ENCODE measurements at places on chromosomes 5 and 9. TPM values are rescaled to one million over a fixed set of nuclear protein-coding genes. Genes with fewer than 3 reads are reported as not detected.
A peak's percentile ranks its signal among the peaks of the same experiment; 100 is the strongest.

- peak; percentile 92 for DNase-seq
Measured at GRCh38 chr5:91381774-91382359, 1.2 kb downstream of the ARRDC3 start.

- no peak for DNase-seq
Measured at GRCh38 chr9:88936132-88936531, 55.1 kb upstream of the S1PR3 start.

- peak; percentile 63 for DNase-seq
Measured at GRCh38 chr5:75656311-75657003, 45.2 kb downstream of the ANKDD1B start.

- no peak for DNase-seq
Measured at GRCh38 chr9:82882138-82882537, 180.8 kb downstream of the RASEF start.

DNA sequence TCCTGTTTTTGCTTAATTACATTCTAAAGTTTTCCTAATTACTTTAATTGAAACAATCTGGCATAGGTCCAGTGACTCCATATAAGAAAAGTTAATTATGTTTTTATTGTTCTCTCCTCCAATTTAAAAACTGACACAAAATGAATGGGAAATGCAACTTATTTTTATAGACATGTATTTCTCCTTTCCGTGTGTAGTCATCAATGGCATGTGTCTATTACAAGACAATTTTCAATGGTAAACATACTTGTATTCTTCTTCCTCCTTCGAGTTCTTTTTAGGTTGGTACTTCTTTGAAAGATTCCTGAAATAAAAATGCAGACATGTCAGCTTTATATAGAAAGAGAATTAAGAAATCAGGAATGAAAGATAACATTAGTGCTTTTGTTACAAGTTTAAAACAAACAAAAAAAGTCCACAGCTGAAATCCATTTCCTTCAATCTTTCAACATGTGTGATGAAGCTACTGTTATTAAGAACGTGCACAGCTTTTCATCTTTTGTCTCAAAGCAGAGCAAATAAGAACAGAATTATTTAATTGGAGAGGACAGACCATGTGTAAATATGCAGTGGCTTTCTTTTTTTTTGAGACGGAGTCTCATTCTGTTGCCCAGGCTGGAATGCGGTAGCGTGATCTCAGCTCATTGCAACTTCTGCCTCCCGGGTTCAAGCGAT is 63.8 kb downstream of the FNBP1 start:
- no peak for DNase-seq

OR1L8 gene
- 0.20 TPM for total RNA-seq

JAKMIP2 gene
- total RNA-seq: not detected

RPS23 gene
- total RNA-seq: 3,005 TPM

RORB gene
- total RNA-seq: not detected

SLC45A2 gene
- under 0.01 TPM for total RNA-seq

TMEM232 gene
- total RNA-seq: 0.44 TPM

Data from lung microvascular endothelial cell (primary cell).